ENCODE measurements at places on chromosomes 13 and 19.

DNA sequence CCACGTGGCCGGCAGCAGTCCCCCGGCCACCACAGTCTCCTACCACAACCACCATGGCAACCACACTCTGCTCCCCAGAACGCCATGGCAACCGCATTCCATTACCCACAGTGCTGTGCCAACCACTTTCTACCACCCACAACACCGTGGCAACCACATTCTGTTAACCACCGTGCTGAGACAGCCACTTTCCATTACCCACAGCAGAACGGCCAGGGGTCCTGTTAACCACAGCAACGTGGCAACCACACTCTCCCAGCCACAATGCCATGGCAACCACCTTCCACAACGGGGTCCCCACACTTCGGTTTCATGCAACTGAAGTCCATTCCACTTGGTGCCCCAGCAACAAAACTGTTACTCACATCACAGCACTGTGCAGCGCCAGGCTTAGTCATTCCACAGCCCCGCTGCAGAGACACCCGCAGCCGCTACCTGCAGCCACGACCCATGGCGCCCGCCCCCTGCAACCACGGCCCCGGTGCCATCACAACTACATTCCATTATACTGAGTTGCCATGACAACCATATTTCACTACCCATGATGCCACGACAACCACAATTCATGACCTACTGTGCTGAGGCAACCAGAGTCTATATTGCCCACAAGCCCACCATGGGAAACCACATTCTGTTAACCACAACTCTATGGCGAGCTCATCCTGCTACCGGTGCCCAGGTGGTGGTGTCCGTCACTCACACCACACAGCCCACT is 10.0 kb downstream of the DPF1 start:
- no peak for DNase-seq

DNA sequence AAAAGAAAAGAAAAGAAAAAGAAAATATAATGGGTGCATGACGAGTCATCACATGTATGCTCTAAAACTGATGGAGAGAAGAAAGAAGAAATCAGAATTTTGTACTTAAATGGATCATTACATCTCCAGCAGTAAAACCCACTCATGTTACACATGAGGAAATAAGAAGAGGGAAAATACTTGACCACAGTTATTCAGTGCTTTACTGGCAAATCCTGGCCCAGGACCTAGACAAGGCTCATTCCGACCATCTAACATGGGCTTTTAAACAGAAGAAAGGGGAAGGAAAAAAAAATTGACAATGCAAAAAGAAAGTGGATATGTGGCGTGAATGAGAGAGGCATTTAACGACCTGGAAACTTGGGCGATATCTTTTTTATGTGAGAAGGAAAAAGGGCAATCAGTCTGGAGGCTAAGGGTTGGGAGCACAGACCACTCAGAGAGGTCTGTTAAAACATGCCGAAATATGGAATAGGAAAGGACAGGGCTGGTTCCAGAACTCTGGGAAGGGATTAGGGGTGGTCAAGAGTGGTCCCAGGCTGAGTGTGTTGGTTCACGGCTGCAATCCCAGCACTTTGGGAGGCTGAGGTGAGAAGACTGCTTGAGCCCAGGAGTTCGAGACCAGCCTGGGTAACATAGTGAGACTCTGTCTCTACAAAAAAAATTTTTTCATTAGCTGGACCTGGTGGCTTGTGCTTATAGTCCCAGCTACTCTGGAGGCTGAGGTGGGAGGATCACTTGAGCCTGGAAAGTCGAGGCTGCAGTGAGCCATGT is 1.6 kb downstream of the SIGLECL1 start:
- no peak for DNase-seq

DNA sequence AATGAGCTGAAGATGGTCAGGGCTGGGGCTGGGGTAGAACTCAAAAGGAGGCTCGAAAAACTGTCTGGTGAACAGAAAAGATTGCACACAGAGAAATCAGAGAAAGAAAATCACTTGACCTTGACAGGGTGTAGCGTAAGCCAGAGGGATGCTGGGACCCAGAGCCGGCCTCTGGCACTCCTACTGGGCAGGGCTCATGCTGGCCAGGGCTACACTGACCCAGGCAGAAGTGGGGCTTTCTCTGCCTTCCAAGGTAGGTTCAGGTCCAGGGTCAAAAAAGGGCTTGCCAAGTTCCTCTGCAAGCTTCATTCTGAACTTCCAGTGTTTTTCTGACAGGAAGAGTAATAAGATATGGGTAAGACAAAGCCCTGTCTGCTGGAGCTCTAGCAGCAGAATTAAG is 56.2 kb downstream of the LATS2 start:
- no peak for DNase-seq

- DNase-seq: no peak
Measured at GRCh38 chr19:19348266-19348665, 27.6 kb downstream of the MAU2 start.

DNA sequence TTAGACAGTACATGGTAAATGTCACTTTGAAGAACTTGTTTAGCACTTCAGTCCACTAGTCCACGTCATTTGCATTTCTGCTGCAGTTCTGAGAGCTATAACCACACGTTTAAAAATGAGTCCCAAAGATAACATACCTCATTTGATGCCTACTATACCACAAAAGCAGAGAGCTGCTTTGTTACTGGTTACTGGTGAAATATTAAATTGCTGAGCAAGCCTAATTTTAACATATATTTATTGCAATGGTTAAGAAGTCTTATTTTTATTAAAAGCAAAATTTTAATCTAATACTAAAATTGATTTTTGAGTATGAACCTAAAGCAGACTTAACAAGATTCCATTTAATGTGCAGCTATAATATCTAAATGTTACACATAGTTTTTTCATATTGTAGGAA is 1949.7 kb upstream of the PRR20A start:
- DNase-seq: no peak

DNA sequence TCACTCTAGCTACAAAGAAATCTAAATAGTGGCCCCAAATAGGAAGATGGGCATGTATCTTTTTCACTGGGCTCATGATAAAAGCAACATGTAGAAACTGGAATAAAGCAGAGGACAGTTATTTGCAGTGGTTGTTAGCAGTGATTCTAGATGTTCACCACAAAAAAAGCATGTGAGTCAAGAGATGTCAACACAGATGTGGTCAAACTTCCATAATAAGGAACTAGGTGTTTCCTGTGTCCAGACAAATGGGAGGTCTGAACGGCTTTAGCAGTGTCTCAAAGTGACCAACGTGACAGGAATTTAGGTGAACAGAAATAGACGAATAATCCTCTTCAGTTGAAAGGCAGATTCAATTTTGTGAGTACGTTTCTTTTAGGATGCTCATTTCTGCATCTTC is 162.7 kb downstream of the TBC1D4 start:
- DNase-seq: no peak

DNA sequence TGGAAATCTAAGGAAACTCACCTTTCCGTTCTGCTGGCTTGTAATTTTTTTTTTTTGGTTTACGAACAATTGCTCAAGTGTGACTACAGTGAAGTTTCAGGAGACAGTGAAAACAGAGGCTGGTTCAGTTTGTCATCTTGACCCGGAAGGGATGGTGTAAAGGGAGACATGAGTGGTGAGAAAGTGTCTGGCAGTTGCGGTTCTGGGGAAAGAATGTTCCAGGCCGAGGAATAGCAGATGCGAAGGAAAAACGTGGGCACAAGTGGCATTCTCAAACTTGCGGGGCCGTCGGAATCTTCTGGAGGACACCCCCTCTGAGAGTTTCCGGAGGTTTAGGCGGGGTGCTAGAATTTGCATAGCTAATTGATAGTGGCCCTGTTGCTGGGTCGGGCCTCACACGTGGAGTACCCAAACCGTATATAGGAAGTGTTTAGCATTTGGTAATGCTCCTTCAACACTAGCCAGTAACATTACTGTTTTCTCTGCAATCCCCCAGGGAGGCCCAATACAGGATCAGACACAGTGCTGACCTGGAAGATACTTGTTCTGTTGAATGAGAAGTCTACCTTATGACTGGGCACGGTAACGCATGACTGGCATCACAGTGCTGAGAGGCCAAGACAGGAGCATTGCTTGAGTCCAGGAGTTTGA is 2.8 kb upstream of the TNFSF9 start:
- DNase-seq: no peak

GRCh38 chr19:24071078-24071477 is 15.9 kb upstream of the ZNF254 start:
- no peak for DNase-seq

DNA sequence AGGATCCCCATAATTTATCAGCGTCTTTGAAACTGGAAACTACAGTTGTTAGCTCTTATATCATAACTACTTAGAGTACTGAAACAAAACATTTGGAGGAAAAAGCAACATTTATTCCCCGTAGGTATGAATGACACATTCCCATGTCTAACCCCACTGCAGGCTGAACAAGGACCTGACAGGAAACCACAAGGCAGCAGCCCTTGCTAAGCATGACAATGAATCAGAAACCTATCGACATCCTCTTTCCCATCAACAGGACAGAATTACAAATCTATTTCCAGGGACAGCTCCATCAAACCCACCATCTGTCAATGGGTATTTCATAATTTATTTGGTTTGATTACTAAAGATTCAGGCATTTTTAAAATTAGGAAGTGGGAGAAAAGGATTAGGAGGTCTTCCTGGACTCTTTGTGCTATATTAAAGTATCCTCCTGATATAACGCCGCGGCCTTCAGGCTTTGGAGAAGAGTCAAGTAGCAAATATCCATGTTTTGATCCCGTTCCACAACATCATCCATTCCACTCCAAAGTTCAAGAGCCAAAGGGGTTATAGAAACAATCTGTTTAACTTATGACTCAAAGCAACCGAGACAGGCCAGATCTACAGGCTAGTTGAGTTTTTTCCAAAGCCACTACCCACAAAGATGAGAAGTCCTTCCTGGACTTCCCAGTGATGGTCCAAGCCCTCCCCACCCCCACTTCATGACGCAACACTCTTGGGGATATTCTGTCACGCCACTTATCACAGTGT is 51.1 kb downstream of the FAM216B start:
- DNase-seq: no peak

GRCh38 chr13:73286942-73287620 is 228.3 kb downstream of the KLF5 start:
- DNase-seq: no peak

GRCh38 chr13:113741191-113741668 is 17.8 kb upstream of the TMEM255B start:
- DNase-seq: no peak

DNA sequence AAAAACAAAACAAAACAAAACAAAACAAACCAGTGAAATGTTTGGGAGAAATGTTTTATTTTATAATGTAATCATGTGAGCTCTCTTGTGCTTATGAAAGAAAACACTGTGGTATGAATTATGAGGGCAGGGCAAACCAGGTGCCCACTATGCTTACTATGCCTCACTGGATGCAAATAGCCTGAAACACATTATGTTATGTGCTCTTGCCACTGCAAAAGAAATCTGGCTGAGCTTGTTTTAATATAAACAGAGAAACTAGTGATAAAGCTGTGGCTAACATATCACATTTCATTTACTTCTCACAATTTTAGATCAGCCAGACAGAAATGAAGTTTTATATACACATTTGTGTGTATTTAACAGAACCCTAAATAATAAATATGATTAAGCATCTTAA is 8.7 kb upstream of the NBEA start:
- DNase-seq: no peak

GRCh38 chr19:28864024-28864503 is 348.9 kb downstream of the UQCRFS1 start:
- DNase-seq: peak; percentile 74

GRCh38 chr13:109883181-109884180 is 97.1 kb upstream of the IRS2 start:
- DNase-seq: no peak

- DNase-seq: no peak
Measured at GRCh38 chr19:30332445-30333234, 39.5 kb upstream of the ZNF536 start.

Data from NCI-H774 (cell line).